ENCODE measurements at places on chromosomes 13 and 19.

DNA sequence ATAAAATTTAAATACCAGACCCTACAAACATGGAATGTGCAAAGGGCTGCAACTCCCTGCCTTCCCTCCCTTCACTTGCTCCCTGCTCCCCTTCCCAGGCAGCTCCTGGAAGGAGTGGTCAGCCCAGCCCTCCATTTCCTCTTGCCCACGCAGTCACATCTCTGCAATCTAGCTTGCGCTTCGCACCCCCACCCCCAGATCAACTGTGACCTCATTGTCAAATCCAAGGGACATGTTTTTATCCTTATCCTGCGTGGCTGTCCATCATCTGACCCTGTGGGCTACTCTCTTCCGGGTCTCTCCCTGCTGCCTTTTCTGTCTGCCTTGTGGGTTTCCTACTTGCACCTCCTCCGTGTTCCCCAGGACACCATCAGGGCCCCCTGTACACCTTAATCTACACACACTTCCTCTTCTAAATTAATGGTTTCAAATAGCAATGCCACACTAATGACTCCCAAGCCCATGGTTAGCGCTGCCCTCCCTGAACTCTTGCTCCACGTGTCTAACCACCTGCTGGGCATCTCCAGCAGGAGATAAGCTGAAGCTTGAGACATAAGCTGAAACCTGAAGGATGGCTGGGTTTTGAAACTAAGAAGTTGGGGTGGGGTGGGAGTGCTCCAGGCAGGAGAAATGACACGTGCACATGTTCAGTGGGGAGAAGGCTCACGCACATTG lies 118.3 kb downstream of the USP12 start:
- no peak for DNase-seq

GRCh38 chr19:34364830-34365462 lies at the start of gene GPI:
Gene GPI, plus strand, starts transcription at chr19:34365196. Its CDS starts 71 bp downstream, at chr19:34365267.
- DNase-seq = peak; percentile 23

- DNase-seq = no peak
Measured at GRCh38 chr13:45231305-45231704, 30.5 kb upstream of the KCTD4 start.

DNA sequence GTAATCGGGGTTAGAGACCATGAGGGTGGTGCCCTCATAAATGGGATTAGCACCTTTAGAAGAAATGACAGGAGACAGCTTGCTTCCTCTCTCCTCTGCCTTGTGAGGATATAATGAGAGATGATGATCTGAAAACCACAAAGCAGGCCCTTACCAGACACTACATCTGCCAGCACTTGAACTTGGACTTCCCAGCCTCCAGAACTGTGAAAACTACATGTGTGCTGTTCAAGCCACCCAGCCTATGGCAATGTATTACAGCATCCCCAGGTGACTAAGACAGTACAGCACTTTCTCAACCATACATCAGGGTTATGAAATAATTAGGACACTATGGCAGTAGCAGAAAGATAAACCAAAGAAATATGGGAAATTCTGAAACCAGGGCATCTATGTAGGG lies 7.4 kb downstream of the ZNF564 start:
- no peak for DNase-seq

- no peak for DNase-seq
Measured at GRCh38 chr13:22214184-22214583, 543.3 kb downstream of the FGF9 start.

GRCh38 chr19:31071136-31071855 lies 277.9 kb downstream of the TSHZ3 start:
- no peak for DNase-seq

DNA sequence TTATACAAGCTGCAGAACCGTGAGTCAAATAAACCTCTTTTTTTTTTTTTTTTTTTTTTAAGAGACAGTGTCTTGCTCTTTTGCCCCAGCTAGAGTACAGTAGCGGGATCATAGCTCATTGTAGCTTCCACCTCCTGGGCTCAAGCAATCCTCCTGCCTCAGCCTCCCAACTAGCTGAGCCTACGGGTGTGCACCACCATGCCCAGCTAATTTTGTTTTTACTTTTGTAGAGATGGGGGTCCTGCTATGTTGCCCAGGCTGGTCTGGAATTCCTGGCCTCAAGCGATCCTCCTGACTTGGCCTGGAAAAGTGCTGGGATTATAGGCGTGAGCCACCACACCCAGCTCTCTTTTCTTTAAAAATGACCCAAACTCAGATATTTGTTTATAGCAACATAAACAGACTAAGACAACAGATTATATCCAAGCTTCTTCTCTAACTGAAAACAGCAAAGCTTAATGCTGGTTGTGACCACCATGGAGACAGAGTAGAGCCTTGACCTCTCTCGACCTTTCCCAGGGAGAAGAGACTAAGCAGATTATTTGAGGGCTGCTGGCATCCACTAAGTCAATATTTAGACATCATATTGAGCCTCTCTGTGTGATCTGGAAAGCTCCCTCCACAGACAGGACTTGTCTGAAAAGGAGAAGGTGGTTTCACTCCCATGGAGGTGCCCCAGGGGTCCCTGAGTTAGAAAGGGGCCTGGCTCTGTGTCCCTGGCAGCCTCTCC lies 150.0 kb downstream of the KCTD15 start:
- DNase-seq = no peak

GRCh38 chr13:111399776-111400538 lies 79.5 kb downstream of the TEX29 start:
- no peak for DNase-seq

- no peak for DNase-seq
Measured at GRCh38 chr13:77872995-77873394, 45.6 kb downstream of the EDNRB start.

GRCh38 chr13:36839281-36839680 lies 20.3 kb downstream of the RFXAP start:
- DNase-seq = no peak

DNA sequence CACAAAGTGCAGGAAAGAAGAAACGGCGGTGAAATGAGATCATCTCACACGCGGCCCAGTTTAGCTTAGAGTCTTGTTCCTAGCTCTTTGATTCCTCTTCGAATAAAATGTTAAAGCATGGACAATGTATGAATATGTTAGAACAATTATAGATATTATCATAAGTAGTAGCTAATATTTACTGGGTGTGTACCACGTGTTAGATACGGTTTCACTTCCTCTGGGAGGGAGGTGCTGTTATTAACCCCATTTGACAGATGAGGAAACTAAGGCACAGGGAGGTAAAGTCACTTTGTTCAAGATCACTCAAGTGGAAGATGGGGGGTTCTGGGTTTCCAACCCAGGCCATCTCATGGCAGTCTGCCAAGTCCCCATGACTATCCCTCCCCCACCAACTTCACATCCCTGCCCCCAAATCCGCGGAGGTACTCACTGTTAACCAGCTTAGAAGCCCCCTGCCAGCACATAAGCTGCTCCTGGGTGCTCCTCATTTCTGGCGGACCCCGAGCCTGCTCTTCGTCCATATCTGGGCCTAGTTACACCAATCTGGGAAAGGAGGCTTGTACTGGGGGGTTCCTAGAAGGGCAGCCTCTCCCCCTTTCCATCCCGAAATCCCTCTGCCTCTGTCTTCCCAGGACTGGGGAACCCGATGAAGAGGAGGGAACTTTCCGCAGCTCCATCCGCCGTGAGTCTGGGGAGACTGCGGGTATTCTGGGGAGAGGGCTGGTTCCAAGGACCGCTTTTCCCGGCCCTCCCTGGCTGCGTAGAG lies 1.0 kb upstream of the FXYD7 start:
- DNase-seq = no peak

- DNase-seq = no peak
Measured at GRCh38 chr13:59236309-59236919, 927.3 kb downstream of the DIAPH3 start.

DNA sequence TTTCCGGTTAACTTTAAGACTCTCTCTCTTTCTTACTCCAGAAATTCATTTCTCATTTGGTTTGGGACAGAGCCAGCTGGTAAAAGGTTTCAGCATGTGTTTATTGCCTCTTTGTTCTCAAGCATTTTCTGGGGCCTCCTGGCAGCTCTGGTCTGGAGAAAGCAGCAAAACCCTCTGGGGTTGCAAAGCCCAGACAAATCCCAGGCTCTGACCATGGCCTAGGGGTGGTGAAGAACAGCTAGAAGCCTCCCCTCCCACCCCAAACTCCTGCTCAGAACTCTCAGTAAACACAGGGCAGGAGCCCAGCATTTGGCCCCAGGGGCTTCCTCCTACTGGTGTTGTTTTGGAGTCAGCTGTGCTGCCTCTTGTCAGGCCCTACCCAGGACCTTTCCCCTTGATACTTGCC lies 124.2 kb upstream of the SERP2 start:
- DNase-seq = no peak

- no peak for DNase-seq
Measured at GRCh38 chr13:99548448-99548847, 47.2 kb downstream of the TM9SF2 start.

DNA sequence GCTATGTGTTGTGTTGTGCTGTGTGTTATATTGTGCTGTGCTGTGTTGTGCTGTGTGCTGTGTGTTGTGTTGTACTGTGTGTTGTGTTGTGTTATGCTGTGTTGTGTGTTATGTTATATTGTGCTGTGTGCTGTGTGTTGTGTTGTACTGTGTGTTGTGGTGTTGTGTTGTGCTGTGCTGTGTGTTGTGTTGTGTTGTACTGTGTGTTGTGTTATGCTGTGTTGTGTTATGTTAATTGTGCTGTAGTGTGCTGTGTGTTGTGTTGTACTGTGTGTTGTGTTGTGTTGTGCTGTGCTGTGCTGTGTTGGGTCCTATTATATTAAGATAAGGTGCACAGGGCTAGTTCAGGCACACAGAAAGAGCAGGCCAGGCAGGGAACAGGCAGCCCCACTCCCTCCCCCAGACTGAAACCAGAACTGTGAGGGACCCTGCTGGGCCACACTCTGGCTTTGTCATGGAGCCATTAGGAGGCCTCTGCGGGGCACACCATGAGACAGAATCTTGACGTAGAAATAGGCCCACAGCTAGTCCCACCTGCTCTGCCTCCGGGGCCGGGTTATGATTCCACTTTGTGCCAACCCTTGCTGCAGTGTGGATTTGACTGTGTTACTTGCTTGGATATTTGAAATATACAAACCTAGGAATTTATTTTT lies 12.1 kb downstream of the SOX1 start:
- no peak for DNase-seq

- no peak for DNase-seq
Measured at GRCh38 chr19:1063909-1064660, 2.9 kb upstream of the ARHGAP45 start.

DNA sequence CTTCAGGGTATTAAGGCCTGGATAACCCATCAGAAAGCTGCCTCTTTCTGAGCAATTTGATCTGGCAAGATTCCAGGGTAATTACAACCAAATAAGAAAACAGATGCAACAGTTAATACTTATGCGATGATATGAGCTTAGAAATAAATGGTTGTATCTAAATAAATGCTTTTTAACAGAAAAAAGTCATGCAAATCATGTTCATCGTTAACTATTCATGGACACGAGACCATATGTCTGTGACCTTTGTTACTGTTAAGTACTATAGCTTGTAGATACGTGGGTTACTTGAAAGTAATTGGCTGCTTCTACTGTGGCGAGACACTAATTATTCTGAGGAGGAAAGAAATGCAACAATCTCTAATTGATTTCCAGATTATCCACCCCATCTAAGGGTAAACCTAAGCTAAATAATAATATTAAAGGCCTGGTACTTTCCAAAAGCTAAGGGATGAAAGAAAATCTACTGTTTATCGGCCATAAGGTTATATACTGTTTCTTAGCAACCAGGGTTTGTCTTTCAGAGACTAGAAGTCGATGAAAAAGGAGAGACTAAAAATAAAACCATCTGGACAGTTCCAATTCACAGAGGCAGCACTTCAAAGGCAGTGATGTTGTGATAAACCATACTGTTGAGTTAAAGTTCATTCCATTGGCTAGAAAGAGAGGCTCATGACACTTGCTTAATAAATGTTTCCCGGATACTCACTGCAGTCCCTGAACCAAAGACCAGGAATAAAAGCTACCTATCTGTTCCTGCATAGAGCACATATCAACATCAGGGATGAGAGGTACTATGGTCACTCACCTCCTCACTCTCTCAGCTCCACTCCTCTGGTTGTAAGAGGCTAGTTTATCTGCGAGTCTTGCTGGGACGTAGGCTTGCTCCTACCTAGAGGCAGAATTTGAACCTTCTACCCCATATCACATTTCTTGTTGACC lies 1.5 kb downstream of the EPSTI1 start:
- no peak for DNase-seq

DNA sequence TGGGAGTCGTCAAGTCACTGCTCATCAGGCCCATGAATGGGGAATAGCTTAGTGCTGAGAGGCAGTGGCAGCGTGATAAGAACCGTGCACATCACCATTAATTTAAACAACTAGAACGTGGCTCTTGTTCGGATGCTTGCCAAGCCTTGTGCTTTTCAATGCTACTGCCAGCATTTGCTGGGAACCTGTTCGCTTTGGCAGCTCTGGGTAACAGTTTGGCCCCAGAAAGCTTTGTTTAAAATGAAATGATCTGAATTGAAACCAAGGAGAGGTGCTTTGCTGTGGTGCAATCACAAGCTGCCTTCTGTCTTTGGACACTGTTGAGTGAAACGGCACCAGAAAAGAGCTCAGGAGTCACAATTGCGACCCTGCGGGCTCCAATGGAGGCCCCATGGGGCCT lies 53.5 kb upstream of the OLFM4 start:
- no peak for DNase-seq

DNA sequence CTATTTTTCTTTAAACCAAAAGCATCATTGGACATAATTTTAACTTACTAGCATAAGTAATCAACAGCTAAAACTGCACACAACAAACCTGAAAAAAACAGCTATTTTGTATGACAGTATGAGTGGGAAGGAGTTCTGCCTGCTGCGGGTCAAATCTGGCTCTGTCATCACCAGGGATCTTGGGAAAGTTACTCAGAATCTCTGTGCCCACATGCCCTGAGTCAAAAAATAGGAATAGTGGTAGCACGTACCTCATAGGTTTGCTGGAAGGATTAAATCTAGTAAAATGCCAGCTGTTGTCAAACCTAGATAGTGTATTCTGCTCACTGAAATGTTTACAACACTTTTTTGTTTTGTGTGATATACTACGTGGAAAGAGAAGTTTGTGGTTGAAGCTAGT lies 1.1 kb downstream of the CLN5 start:
- no peak for DNase-seq

DNA sequence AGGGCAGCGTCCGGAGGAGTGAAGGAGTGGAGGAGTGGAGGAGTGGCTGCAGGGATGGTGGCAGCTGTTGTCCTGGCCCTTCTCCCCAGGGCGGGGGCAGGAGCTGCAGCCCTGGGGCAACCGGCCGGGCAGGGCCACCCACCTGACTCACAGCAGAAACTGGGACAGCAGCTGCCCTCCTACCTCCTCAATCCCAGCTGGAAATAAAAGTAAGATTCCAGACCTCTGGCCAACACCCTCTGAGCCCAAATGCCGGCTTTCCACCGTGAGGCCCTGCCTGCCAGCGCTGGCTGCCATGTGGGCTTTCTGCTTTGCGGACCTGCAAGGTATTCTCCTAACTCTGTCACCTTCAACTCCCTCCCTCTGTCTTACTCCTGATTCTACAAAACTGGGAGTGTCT lies 3.3 kb upstream of the CLPP start:
- no peak for DNase-seq

- DNase-seq = peak; percentile 88
Measured at GRCh38 chr19:14536926-14537692, 7.7 kb downstream of the TECR start.

GRCh38 chr13:106597186-106597585 lies 29.2 kb upstream of the ARGLU1 start:
- no peak for DNase-seq

GRCh38 chr13:108643646-108644353 lies 14.4 kb downstream of the MYO16 start:
- DNase-seq = no peak

GRCh38 chr13:111486331-111486730 lies 165.9 kb downstream of the TEX29 start:
- no peak for DNase-seq

GRCh38 chr13:42970824-42971690 lies 21.0 kb downstream of the EPSTI1 start:
- DNase-seq = peak; percentile 60

Measured in hematopoietic multipotent progenitor cell treated with erythropoietin and hydrocortisone succinate and interleukin-3 and kit ligand, for 15 days (in vitro differentiated cells).